ENCODE measurements at places on chromosomes 6 and 20.

DNA sequence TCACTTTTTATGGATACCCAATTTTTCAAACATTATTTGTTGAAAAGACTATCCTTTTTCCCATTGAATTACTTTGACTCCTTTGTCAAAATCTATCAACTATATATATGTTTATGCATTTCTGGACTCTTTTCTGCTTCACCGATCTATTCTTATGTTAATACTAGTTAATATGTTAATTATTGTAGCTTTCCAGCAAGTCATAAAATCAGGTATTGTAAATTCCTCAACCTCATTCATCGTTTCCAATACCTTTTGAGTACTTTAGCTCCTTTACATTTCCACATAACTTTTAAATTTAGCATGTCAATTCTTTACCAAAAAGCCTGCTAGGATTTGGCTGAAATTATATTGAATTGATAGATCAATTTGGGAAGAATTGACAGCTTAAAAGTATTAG is 407.3 kb downstream of the ARHGAP18 start:
- DNase-seq = no peak

- DNase-seq = no peak
These were observed 16.7 kb downstream of the RPP21 start for GRCh38 chr6:30361661-30362060.

DNA sequence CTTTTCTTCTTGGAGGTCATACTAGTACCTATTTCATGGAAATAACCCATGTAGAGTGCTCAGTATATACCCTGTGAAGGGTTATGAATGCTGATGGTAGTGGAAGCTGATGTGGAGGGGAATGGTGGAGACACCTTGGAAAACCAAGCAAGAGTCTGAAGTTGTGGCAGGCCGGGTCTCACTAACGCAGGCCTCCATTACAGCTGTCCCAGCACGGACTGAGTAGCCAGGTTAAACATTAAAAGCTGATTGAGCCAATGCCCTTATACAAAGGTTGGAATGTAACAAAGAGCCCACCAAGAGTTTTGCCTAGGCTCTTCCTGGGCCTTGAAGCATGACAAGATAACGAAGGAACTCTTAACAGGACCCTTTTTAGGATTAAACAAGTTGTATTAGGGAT is 2.1 kb upstream of the PCMTD2 start:
- DNase-seq = no peak

DNA sequence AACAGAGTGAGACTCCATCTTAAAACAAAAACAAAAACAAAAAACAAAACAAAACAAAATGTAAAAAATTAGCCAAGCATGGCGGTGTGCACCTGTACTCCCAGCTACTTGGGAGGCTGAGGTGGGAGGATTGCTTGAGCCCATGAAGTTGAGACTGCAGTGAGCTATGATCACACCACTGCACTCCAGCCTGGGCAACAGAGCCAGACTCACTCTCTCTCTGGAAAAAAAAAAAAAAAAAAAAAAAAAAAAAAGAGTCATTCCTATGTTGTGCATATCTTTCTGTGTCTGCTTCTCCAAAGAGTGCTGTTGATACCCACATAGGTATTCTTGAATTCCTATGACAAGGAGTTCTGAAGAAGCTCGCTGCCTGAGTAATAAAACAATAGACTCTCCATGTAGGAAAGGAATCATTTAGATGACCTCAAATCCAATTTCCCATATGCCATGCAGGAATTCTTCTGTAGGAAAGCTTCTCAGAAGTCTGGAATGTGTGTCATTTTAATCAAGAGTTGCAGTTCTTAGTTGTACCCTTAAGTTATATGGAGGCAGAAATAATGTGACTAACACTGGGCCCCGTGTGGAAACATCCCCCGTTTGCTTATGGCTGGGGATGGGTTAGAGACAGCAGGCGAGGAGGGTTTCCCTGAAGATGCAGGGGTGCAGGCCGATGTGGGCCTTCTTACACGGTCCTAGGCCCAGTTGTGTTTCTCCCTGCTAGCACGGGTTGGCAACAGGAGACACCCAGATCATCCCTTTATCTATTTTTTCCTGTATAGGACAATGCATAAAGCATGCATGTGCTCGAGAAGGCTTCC is 79.4 kb downstream of the ZDHHC14 start:
- no peak for DNase-seq

DNA sequence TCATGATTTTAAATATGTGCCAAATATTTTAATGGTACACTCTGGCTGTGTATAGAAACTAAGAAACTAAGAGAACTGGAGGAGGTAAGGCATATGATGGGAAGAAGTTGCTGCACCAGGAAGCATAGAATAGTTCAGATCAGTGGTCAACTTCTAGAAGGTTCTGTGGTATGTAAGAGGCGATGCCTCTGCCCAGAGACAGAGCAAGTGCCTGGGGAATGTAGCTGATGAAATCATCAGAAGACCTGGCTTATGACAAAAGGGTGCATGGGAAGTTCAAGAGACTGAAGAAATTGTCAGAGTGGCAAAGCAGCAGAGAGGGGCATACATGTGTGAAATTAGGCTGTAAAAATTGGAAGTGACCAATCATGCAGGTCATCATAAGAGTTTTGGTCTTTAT is 580.8 kb downstream of the BMP2 start:
- DNase-seq = no peak

DNA sequence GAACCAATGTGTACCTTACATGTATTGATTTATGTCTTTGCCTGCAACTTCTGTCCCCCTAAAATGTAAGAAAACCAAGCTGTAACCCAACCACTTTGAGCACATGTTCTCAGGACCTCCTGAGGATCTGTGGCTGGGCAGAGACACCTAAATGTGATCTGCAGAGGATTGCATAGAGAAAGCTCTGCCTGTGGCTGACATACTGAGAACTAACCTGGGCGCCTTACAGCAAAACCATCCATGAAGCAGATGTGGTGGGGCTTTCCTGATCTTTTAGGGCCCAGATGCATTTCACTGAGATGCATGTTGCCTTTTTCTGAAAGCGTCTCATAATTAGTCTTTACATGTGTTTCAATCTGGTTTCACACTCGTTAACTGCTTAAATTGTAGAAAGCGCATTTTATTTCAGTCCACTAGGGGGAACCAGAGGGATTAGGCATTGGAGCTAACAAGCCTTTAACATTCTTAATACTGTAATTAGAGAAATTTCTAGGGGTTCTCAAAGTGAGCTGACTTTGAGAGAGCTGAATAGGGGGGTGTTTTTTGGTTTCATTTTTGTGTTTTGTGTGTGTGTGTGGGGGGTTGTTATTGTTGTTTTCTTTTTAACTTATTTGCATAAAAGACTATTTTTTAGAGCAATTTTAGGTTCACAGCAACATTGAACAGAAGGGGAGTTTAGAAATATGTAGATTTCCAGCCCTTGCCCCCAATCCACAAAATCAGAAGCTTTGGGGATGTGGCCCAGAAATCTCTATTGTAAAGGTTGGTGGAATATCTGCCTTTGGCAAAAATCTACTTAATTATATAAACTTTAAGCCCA is 50.9 kb upstream of the FAM184A start:
- DNase-seq = no peak

DNA sequence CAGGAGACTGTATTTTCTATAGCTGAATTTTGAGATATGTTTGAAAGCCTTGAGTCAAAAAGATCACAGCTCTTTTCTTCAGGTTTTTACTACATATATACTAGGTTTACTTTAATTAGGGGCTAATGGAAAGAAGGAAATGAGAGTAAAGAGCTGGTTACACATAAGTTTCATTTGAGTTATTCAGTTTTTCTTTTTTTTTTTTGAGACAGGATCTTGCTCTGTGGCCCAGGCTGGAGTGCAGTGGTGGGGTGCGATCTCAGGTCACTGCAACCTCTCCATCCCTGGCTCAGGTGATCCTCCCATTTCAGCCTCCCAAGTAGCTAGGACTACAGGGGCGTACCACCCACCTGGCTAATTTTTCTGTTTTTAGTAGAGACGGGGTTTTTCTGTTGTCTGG is 4.8 kb downstream of the ARFGEF2 start:
- DNase-seq = no peak

GRCh38 chr6:22884456-22884855 is 315.1 kb downstream of the HDGFL1 start:
- no peak for DNase-seq

GRCh38 chr6:43869079-43869710 is 99.2 kb downstream of the VEGFA start:
- DNase-seq = no peak

- no peak for DNase-seq
These were observed 117.2 kb downstream of the PDE10A start for GRCh38 chr6:165545806-165546205.

GRCh38 chr6:148212366-148212765 is 130.3 kb upstream of the SASH1 start:
- DNase-seq = no peak

DNA sequence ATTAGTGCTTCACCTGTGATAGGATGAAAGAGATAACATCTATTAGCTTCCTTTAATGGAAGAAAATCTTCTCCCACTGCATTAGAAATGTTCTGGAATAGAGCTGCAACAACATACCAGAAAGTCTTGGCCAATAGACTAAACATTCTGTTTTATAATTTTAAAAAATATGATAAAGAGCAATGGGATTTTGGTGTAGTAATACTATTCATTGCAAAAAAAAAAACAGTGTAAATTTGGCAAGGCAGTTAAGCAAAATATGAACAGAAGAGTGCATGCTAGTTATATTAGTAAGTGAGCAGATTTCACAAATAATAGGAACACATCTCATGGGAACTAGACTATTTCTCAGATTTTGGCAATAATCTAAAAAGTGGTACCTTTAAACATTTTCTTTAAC is 43.3 kb downstream of the SOX4 start:
- no peak for DNase-seq

GRCh38 chr20:23654000-23654399 is 16.2 kb upstream of the CST3 start:
- DNase-seq = no peak

DNA sequence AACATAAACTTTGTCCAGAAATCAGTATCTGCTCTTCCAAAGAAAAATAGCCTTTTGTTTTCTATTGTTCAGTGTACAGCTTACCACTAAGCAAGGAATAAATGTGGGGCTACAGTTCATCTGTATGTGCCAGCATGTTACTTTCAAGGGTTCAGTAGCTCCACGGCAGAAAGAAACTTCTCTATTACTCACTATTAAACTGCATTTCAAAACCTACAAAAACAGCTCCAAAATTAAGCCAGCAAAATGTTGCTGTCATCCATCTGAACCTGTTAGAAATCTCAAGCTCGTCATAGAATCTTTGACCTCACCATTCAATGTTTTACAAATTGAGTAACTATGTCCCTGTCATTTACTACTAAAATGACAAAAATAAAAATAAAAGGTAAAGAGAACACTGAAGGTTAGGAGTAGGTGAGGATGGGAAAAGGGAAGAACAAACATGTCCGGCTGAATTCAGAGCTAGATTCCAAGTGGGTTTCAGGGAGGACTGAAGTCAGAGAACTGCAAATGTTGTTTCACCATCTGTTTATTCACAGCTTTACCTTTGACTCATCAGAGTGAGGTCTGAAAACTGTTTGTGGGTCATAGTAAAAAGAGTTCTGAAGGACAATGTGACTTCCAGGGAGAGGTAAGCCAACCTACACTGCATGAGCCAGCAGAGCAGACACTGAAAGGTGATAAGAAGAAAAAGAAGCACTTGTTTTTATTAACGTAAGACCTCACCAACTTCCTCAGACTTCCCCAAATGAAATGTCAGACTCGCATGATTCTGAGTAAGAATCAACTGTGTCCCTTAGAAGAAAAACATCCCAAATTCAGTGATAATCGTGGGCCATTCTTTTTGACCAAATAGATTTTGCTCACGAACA is 62.0 kb downstream of the ATXN1 start:
- DNase-seq = no peak

DNA sequence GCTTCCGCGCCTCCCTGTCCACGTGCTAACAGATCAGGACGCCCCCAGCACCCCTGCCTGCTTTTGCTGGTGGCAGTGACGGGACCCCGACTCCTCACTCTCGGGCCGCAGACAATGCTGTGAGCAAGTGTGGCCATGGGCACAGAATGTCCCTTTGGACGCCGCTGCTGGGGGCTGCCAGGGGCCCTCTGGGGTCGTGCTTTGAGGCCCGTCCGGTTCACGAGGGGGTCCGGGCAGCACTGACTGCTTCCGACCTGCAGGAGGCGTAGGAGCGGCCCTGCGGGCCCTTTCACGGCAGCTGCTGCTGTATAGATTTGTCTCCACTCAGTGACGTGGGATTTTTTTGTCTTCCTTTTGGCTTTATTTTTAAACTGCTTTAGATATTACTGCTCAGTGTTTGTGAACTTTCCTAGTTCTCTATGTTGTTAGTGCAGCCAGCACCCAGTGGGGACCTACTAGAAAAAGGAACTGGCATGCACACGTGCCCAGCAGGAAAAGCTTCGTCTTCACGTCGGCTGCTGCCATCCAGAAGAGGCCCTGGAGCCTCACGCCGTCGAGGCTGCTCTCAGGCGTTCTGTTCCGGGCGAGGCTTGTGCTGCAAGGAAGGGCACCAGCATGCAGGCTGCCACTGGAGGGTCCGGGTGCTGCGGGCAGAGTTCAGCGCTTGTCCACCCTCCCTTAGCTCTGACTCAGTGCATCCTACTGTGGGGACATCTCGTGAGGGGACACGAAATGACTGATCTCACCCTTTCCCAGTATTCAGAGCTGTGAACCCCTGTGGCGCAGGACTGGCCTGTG is 21.7 kb downstream of the UCKL1 start:
- no peak for DNase-seq

DNA sequence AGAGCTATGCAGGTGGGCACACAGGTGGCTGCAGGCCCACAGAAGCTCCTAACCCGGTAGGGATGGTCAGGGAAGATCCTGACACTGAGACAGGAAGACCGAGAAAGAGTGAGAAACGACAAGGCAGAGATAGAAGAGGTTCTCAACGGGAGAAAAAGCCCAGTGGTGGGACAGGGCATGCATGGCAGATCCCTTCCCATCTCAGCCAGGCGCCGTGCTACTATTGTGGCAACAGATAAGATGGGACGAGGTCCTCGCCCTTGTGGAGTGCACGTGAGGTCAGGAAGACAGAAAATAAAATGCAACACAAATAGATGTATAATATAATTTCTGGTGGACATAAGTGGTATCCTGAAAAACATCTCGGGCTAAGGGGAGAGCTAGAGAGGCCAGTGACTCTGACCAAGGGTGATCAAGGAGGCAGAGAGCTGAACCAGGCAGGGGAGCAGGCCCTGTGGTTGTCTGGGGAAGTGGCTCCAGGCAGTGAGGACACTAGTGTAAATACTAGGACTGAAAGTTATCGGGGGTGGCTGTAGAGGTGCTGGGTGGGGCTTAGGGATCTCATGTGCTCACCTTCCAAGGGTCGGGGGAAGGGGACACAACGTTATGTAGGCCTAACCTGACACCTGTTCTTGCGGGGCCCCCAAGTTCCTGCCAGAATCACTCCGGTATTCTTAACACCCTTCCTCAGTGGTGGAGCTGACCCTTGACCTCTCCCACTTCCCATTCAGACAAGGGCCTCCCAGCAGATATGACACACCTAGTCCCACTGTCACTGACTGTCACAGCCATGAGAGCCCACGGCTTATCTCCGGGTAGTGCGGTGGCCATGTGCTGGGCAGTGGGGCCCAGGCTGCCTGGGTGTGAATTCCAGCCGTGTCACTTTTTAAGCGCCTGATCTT is 1.0 kb downstream of the SRXN1 start:
- DNase-seq = no peak

GRCh38 chr6:123808556-123808955 is 4.9 kb downstream of the NKAIN2 start:
- no peak for DNase-seq
